ENCODE measurements at places on chromosomes 6 and 20. TPM values are rescaled to one million over a fixed set of nuclear protein-coding genes. Genes with fewer than 3 reads are reported as not detected.

DNA sequence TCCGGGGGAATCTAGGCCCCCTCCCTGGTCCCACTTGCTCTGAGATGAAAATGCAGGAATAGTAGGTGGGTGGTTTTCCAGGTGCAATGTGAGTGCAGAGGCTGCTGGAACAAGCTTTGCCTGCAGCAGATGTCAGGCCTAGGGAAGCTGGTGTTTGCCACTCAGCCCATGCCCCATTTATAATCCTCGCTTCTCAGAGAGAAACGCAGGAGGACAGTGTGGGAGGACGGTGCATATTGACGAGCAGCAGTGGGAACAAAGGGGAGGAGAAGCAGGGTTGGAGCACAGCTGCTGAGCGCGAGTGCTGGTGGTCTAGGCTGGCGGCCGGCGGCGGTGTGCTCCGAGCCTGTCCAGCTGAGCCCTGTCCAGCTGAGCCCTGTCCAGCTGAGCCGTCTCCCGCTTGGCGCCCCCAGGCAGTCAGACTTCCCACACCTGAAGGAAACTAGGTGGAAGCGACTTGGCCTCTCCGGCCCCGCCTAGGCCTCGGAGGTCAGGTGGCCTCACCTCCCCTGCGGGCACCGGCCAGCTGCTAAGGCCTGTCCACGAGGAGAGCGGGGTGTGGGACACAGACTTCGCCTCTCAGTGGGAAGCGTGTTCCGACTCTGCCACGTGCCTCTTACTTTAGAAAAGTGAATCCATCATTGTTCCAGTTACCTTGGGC is 49.7 kb upstream of the FRMD1 start:
- DNase-seq: no peak

GRCh38 chr6:153024709-153025017 is 22.2 kb upstream of the MTRF1L start:
- DNase-seq: no peak

GRCh38 chr20:46954490-46955038 is 59.9 kb downstream of the EYA2 start:
- peak; percentile 99 for DNase-seq

DNA sequence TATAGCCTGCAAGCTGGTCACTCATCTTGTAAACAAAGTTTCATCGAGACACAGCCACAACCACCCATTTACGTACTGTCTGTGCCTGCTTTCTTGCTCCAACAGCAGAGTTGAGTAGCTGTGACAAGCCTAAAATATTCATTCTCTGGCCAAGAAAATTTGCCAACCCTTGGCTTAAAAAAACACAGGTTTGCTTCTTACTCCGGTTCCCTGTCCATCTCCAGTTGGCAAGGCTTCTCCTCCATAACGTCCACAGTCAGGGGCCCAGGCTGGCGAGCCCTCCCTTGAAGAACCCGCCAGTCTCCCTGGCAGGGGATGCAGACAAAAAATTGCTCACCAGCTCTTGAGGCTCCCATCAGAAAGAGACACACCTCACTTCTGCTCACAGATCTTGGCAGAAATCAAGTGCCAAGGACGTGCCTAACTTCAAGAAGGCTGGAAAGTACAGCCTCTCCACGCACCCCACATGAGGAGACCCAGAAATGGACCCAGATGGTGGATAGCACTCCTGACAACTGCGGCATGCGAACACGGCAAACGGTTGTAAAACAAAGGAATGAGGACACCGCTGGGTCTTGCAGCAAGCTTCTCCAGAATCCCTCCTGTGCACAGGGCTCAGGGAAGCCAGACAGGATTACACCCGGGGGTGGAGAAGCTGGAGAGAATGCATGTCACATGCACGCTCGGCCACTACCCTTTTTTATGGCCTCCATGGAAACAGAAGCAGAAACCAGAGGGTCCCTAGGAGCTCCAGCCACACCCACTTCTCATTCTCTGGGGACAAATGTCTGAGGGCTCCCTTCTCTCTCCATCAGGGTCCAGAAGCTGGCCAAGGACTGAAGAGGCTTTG is 59.8 kb upstream of the SIRPA start:
- no peak for DNase-seq

DNA sequence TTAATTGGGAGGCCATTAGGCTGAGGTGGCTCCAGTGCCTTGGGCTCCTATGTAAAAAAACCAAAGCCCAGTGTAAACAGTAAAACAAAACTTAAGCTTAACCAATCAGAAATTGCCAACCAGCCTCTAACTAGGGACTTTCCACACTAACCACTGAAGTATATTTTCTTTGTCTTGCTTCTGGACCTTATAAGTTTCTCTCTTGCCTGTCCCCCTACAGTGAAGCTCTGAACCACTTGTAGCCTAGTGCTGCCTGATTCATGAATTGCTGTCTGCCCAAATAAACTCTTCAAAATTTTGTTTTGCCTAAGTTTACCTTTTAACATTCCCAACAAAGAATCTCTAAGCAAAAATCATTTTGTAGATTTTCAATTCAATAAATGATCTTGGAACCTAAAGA is 28.2 kb downstream of the POPDC3 start:
- DNase-seq: no peak

DNA sequence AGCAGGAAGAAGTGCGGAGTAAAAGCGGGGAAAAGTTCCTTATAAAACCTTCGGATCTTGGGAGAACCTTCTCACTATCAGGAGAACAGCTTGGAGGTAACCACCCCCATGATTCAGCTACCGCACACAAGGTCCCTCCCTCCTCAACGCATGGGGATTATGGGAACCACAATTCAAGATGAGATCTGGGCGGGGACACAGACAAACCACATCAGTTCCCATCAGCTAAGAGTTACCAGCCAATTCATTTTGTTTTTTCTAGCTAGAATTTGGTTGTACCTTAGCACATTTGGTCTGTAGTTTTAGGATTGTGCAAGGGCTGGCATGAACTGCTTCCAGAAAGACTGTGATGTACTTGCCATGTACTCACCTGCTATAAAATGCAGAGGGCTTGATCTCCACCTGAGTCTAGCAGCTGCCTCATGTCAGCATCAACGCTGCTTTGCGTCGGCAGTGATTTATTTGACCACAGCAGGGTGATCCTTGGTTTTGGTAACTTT is 94.7 kb upstream of the SLC2A12 start:
- no peak for DNase-seq

GRCh38 chr6:158654498-158654897 is 4.6 kb downstream of the SYTL3 start:
- peak; percentile 85 for DNase-seq

The OPN5 gene
- total RNA-seq: not detected

DNA sequence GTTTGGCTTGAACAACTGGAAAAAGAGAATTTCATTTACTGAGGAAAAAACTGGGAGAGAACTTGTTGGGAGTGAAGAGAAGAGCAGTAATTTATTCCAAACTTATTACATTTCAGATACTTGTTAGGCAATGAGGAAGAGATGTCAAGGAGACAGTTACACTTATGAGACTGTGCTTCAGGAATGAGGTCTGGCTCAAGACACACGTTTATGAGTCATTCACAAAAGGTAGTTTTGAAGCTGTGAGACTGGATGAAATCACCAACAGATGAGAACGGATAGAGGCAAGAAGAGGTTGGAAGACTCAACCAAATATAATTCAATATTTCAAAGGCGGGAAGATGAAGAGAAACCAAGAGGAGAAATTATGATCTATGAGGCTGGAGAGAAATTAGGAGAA is 70.6 kb upstream of the DEFB112 start:
- DNase-seq: no peak

DNA sequence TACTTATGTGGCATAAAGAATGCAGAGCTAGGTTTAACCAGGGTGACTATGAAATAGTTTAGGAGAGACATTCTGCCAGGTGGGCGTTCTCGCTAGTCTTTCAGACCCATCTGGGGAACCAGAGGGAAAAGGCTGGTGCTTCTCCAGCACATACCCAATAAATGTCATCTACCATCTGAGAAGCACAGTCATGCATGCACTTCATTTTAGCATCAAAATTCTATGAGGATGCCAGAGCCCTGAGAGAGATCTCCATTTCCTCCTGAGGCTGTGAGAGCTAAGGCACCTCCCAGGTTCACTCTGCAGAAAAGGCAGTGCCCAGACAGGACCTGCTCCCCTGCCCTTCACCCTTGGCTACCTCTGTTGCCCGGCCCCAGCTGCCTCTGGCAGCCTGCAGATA is 231.7 kb upstream of the PRND start:
- no peak for DNase-seq

GRCh38 chr20:10448270-10449156 is 13.4 kb downstream of the SLX4IP start:
- peak; percentile 32 for DNase-seq

DNA sequence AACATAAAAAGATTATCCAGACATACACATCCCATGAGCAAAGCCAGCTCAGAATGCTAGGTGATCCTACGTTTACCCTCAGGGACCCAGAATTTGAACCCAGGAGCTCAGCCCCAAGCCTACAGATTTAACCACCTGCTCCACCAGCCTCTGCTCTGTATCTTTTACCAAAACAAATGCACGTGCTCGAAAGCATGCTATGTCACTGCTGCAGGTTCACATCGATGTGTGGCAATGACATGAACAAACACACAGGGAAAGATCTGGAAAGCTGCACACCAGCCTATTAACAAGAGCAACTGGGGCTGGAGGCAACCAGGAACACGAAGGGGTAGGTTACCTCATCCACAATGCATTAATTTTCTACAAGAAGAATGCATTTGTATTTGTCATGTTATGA is 32.1 kb downstream of the PREX1 start:
- DNase-seq: no peak
